ENCODE measurements at places on chromosomes 16 and 17.

DNA sequence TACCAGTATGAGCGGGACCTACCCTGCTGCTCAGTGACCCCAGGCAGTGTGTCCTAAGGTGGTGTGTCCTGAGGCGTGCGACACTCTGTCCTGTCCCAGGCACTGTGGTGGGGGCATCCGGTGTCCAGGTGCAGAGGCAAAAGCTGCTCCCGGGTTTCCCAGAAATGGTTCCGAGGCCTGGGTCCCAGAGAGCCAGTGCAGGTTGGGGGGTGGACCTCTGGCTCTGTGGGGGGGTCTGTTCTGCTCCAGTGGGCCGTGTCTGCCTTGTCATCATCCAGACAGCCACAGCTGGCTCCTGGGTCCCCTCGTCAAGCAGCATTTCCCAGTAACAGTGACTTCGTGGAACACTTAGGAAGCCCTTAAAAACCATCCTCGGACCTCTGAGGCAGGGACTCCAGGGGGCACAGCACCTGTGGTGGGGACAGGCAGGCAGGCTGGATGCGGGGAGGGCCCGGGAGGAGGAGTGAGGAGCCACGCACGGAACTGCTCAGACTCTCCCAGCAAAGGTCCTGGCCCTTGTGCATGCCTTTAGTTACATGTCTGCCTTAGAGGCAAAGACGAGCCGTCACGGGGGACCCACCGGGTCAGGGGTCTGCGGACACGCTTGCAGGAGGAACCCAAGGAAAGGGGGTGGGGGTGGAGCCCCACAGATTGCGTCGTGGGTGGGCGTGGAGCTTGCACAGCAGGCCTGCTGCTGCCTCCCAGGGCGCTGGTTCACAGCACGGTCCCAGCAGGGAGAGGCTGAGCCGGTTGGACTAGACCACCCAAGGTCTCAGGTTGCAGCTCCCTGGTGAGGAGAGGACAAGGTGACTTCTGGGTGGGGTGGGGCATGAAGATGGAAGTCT, 5.6 kb downstream of the SLC16A3 start:
- DNase-seq = no peak

DNA sequence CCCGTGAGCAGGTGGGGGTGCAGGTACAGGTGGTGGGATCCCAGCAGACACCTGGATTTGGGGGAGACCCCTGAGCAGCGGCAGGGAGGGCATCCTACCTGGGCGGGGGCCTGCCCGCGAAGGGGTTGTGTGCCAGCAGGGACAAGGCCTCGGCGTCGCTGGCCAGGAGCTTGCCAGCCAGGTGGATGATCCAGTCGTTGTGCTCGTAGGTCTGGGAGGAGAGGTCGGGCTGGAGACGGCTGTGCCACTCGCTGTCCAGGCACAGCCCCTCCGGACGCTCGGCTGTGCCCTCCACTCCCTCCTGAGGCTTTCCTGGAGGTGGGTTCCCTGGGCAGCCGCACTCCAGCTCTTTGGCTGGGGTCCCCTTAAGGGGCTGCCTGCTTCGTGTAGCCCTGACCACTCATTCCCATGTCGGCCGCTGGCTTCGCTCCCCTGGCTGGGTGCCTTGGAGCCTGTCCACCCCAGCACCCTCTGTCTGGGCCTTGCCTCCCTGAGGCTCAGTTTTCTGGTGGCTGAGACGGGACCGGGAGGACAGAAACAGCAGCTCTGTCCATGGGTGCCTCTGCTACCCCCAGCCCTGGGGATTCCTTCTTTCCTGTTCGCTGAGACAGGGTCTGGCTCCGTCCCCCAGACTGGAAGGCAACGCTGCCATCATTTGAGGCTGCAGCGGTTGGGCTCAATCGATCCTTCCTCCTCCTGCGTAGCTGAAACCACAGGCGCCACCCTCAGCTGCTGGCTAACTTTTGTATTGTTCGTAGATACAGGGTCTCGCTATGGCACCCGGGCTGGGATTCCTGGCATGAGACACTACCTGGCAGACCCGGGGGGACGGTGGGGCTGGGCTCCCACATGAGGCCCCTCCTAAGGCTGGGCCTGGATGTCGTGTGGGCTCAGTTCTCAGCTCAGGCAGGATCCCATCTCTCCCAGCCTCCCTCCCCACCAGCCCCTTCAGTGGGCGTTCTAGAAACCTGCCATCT, 68.6 kb upstream of the GNG13 start:
- no peak for DNase-seq

- DNase-seq = peak; percentile 63
Observed at GRCh38 chr17:9239793-9240658, 218.7 kb downstream of the NTN1 start.

DNA sequence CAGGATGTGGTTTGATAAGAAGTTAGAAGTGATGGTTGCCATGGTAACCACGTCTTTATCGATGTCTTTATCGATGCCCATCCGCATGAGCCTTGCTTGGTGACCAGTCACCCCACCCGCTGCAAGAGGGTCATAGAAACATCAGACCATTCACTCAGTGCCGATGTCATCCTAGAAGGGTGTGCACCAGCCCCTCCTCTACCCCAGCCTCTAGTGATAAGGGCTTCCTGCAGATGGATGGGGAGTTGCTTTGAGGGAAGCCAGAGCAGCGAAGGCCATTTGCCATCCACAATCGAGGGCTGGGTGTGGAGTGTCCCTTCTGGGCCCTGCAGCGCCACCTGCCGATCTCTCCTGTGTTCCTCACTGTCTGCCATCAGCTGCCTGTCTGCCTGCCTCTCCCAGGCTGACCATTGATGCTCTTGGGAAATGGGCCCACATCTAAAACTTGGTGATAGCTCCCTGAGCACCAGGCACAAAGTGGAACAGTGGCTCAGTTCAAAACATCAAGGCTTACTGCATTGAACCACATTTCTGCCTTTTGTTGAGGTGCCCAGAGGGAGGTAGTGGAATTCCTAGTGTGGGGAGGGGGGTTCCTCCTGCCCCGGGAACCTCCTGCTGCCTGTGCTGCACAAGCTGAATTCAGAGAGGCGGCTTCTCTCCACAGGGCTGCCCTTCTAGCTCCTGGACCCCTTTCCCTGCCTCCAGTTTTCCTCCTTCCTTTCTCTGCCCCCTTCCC, 8.9 kb downstream of the CALB2 start:
- DNase-seq = peak; percentile 7

GRCh38 chr17:8994319-8994718, 27.0 kb upstream of the NTN1 start:
- peak; percentile 75 for DNase-seq

DNA sequence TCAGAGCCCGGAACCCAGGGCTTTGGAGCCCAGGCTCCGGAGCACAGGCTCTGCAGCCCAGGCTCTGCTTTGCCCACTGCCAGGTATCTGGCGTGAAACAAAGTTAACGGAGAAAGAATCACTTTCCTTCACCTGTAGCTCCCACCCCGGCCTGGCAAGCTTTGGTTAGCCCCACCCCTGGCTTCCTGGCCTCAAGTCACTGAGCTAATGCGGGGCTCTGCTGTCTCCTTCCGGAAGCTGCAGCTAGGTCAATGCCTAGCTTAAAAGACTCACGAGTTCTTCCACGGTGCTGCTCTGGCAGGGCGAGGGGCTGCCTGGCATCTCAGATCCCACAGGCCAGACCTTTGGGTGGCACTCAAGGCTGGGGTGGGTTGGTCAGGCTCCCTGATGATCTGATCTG, 21.1 kb upstream of the SPPL2C start:
- no peak for DNase-seq

DNA sequence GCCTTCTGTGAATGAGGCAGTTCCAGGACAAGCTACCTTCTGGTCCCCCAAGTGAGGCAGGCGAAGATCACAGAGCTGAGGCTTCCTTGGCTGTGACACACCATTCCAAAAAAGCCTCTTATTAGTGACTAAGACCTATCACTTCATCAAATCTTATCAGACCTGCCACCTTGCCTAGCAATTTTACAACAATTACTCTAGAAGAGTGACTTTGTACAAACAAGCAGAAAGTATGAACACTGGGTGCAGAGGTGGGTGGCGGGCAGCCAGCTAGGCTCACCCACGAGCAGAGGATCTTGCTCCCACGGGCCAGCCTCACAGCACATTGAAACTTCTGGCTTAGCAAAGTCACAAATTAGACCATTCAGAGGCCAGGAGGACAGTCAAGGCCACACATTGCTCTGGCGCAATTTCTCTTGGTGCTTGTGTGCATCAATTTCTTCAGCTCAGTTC, 2.2 kb upstream of the ICAM2 start:
- peak; percentile 27 for DNase-seq

DNA sequence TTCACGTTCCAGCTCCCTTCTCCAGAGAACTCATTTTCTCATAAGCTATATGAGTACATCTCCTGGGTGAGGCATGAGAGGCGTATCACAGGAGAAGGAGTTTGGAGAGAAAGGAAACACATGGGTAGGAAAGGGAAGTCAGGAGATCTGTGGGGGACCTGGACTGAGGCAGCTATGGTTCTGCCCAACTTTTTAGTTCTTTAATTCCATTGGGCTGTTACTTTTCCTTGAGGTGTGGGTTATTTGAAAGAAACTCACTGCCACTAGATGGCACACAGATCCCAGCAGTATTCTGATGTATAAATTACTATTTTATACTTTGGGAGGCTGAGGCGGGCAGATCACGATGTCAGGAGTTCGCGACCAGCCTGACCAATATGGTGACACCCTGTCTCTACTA, 63.6 kb downstream of the NUP93 start:
- DNase-seq = no peak

GRCh38 chr17:17021194-17021863, 20.9 kb upstream of the MPRIP start:
- no peak for DNase-seq

- no peak for DNase-seq
Observed at GRCh38 chr16:11836650-11837244, 14.6 kb downstream of the RSL1D1 start.

DNA sequence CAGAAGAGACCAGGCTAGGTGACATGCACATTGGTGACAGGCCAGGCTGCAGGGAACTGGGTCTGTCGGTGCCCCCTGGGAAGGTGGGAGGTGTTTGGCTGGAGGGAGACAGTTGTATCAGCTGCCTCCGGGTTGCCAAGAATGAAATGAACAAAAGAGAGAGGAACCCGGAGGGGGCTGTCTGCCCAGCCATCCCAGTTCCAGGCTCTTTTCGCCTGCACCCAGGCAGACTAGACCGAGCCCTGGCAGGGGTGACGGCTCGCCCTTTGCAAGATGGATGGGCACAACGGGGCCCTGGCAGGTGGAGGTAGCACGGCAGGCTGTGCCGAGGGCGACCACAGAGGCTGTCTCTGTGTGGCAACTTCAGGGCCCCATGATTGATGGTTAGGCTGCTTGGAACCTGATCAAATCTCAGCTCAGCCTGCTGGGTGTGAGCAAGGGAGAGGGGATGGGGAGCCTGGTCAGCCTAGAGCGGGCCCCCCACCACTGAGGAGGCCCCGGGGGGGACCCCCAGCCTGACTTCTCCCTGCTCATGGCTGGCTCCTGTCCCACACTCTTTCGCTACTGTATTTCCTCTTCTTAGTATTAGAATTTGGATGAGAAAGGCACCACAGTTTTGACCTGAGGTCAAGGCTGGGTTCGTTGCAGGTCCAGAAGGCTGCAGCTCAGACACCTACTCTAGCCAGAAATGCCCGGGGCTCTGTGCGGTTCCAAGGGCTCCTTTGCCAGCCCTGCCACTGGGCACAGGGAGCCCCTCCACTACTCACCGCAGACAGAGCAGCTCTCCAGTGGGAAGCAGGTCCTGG, 118.9 kb upstream of the CHMP6 start:
- DNase-seq = no peak

DNA sequence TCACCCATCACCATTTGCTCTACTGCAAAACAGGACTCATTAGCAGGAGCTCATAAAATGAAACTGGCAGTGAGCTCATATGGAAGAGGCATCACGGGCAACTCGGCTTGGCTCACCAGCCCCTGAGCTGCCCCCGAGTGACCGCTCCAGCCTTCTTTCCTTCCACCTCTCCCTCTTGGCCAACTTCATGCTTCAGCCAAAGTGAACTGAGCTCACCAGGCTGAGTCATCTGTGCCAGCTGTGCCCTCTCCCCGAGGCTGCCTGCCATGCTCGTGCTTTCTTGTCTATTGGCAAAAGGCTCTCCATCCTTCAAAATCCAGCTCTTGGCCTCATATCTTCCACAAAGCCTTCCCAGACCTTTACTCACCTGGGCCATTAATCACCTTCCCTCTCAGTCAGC, 391.4 kb downstream of the WWOX start:
- no peak for DNase-seq
